H7 (cell line): ENCODE measurements at places on chromosomes 2 and 18.

GRCh38 chr2:218819093-218819492 is 12.5 kb downstream of the PRKAG3 start:
- no peak for DNase-seq

DNA sequence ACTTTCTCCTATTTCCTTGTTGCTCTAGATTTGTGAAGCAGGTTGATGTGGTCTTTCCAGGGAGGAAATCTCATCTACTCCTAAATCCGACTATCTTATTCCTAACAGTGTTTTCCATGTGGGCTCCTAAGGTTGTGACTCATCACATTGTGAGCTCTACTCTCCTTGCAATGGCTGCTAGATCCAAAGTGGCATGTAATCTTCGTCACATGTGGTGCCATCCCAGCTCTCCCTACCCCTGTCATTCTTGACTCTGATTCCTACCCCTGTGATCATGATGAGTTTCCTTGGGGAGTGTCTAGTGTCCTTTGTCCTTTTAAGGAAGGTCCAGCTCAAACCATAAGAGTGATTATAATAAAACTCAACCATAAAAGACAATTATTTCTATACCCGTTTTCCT is 47.3 kb upstream of the GULP1 start:
- no peak for DNase-seq

GRCh38 chr2:111642586-111643327 is 241.2 kb downstream of the ANAPC1 start:
- no peak for DNase-seq

DNA sequence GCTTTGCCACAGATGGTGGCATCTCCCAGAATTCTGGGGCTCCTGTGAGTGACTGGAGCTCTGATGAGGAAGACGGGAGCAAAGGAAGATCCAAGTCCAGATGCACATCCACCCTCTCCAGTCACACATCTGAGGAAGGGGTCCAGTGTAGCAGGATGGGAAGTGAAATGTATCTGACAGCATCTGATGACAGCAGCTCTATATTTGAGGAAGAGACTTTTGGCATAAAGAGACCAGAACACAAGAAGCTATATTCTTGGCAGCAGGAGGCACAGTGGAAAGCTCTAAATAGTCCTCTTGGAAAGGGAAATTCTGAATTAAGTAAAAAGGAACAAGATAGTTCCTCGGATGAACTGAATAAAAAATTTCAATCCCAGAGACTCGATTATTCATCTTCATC is 23.5 kb upstream of the C1GALT1C1L start:
- no peak for DNase-seq

DNA sequence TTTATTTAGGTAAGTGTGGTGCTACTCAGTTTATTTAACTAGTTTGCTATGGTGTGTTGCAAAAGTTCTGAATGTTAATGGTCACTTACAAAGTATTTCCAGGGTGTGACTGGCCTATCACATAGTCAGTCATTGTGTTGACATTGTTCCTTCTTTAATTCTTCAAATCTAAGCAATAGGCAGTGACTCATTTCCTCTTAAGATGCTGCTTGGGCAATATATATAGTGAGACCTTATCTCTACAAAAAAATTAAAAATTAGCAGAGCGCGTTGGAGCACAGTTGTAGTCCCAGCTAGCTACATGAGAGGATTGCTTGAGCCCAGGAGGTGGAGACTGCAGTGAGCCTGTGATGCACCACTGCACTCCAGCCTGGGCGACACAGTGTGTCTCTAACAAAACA is 5.8 kb upstream of the CCDC88A start:
- DNase-seq: no peak
